ENCODE measurements at places on chromosomes 12 and 14.

DNA sequence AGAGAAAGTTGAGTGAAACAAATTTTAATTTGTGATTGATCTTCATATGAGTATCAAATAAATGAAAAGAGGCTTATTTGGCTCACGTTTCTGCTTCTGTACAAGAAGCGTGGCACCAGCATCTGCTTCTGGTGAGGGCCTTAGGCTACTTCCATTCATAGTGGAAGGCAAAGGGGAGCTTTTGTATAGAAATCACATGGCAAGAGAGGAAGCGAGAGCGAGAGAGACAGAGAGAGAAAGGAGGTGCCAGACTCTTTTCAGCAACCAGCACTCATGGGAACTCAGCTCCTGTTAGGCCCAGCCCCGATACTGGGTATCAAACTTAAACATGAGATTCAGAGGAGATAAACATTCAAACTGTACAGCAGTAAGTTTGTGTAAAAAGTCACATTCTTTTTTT, 121.4 kb downstream of the SYNE2 start:
- DNase-seq: no peak

GRCh38 chr14:30240685-30241084, 313.0 kb upstream of the PRKD1 start:
- DNase-seq: no peak

DNA sequence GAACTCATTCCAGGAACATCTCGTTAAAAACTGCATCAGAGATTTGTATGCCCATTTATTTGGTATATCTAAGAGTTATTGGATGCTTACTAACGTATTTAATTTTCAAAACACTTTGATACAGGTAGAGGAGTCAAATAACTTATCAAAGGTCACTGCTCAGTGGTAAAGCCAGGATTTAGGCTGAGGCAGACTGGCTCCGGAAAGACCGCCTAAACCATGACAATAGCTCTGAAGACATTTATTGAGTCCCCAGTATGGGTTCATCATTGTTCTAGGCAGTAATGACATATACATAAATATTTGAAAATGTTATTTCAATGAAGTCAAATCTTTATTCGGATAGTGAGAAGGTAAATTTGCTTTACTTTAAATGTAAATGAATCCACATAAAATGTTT, 30.3 kb downstream of the WBP11 start:
- no peak for DNase-seq

DNA sequence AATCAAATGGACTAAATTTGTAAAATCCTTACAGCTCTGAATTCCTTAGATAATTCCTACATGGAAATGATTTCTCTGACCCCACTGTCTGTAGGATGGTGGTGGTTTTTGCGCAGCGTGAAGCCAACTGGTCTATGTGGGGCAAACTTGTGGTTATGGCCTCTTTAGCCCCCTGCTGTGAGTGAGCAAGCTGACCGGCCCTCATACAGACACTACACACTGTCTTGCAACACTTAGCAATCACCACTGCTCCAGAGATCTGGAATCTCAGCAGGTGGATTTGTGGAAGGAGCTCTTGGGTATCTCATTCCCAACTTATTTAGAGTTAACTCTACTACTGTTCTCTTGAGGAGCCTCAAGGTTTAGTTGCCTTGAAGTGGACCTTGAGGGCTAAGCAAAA, 70.2 kb downstream of the SCN8A start:
- no peak for DNase-seq

- no peak for DNase-seq
Observed at GRCh38 chr12:55681142-55682077, 26.3 kb downstream of the ITGA7 start.

- DNase-seq: no peak
Observed at GRCh38 chr12:40170593-40170992, 54.2 kb upstream of the LRRK2 start.

DNA sequence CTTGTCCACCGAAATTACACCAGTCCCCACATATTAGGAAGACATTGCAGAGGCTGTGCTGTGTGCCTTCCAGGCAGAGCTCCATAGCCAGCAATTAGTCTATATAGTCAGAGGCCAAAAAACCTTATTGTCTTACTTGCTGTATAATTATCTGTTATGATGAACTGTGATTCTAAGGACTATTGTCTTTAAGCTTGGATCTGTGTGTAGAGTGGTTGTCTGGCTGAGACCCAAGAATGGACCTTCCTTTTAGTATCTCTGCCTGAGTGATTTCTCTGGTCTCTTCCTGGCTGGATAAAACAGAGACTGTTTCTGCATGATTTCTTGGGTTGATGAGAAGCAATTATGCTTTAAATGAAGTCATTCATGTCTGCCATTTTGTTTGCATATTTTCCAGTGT, 465.3 kb downstream of the PRKD1 start:
- DNase-seq: no peak

DNA sequence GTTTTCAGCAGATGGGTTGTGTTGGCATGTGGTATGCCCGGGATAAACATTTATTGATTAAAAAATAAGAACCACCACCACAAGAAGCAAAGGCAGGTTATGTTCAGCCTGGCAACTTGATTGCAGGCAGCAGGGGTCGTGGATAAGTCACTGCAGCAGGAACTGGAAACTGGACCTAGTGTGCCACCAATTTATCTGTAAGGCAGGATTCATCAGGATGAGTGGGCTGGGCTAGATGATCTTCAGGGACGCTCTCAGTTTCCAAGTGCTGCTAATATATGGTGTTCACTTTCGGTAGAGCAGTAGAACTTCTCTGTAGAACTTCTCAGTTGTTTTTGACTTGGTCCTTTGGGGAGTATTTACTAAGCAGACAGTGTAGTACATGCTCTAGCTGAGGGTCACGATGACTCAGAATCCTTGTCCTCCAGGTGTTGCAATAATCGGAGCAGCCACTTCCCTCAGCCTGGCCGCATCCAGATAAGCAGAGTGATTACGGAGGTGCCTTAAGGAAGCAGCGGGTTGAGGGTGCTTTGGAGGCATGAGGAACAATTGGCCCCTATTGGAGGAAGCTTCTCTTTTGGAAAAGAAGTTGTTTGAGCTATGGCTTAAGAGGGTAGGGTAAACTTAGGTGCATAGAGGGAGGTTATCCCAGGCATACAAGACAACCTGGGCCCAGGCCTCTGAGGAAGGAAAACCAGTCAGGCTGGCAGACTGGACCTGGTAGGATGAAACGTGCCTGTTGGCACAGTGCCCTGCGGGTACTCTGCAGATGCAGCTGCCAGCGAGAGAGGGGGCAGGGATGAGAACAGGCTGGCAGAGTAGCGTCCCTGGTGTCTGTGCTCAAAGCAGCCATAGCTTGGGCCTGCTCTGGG, 104.0 kb downstream of the GPR135 start:
- no peak for DNase-seq

GRCh38 chr12:25785134-25785533, 173.3 kb upstream of the RASSF8 start:
- no peak for DNase-seq

- no peak for DNase-seq
Observed at GRCh38 chr14:101069228-101069549, 165.7 kb upstream of the RTL1 start.

DNA sequence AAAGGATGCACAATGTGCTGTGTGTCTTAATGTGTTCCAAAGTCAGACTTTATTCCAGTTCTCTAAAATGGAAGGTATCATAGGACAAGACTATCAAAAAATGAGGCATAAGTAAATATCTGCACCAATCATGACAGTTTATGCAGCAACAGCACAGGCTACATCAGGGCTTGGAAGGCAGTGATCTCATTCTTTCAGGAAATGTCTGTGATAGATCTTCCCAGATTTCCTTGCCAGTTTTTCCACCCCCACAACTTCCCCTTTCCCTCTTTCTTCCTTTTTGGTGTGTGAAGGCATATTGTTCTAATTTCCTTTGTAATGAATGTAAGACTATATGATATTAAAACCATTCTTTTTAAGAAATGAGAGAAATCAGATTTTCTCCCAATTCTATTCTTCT, 326.7 kb downstream of the ATP23 start:
- no peak for DNase-seq

DNA sequence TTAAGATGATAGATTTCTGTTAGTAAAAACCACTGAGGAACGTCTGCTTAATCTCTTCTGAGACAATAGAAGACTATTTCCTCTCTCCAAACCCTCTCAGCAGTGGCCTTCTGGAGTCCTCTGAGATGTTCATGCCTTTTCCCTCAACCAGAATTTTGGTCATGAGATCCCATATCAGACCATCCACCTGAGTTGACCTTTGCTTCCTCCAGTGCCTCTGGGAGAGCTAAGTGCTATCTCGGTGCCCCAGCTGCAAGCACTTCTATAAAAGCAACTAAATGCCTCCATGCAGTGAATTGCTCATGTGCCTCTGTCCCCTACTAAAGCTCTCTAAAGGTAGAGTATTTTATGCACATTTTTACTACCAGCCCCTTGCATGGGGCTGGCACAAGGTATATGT, 172.8 kb upstream of the BCL2L14 start:
- no peak for DNase-seq

DNA sequence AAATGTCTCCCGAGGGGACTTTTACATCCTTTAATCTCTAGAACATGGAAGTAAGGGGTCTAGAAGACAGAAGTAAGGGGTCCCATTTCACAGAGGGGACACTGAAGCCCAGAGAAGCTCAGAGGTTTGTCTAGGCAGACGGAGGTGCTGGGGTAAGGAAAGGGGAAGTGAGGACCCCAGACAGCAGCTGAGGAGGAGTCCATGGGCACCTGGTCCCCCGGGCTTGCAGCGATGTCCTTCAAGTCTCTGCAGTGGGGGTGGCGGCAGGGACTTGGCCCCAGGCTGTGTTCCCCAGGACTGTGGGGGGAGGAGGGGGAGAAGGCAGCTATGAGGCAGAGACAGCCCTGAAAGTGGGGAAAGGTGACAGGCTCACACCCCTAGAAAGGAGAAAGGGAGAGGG, 30.7 kb downstream of the DTX1 start:
- no peak for DNase-seq

DNA sequence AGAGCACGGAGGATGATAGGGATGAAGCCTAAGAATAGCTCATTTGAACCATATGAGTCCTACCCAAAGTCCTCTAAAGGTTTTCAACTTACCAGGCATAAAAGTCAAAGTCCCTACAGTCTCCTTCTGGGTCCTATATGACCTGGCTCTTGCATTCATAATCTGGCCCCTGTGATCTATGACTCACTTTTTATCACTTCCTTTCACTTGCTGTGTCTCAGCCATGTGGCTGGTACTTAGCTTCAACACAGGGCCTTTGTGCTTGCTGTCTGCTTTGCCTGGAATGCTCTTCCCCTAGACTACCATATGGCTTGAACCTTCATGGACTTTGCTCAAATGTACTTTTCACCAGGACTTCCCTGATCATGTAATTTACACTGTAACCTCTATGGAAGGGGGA, 137.6 kb upstream of the TMTC1 start:
- DNase-seq: no peak

DNA sequence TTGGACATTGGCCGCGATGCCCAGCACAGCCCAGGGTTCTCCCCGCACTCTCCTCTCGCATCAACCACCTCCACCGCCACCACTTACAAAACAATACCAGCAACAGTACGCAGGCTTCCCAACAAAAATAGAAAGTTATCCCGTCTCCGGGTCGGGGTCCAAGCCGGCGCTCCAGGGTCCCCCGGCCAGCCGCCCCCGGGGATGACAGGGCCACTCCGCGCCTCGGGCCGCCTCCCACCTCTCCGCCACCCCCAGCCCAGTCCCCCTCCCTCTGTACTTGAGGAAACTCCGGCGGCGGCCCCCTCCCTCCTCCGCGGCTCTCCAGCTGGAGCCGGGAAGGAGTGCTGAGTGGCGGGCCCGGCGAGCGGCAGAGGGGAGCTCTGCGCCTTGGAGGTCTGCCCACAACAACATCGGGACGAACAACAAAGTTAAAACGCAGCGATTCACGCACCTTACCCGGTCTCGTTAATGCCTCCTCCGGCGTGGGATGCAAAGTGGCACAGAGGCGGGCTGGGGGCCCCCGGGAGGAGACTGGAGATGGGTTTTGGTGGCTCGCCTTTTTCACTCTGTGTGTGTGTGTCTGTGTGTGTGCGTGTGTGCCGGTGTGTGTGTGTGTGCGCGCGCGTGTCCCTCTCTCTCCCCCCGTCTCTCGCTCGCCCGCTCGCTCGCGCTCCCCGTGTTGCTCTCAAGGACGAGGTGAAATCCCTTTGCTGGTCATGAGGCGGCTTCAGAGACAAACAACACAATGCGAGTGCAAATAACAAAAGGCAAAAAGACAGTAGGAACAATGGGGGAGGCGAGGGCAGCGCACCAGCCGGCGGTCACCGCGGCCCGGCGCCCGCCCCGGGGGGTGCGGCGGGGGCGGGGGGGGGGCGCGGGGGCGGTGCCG, 386.8 kb downstream of the BCAT1 start:
- no peak for DNase-seq

GRCh38 chr12:108327621-108328344, 11.3 kb downstream of the CMKLR1 start:
- no peak for DNase-seq

GRCh38 chr14:97359341-97359740, 562.2 kb downstream of the VRK1 start:
- DNase-seq: no peak

- DNase-seq: no peak
Observed at GRCh38 chr12:14638066-14638465, 58.3 kb downstream of the GUCY2C start.

DNA sequence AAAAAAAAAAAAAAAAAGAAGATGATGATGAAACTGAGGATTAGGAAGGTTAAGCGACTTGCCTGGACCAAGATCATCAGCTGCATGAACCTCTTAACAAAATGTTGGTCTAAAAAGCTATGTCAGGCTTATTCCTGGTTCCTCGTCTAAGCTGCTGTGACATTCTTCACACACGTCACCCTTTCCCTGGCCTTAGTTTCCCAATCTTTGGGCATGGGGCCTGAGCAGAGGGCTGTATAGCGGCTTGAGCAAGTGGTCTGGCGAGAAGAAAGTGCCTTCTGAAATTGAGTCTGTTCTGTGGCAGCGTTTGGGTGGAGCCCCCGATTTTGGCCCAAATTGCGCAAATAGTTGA, 58.7 kb upstream of the CCND2 start:
- DNase-seq: no peak

GRCh38 chr12:104448451-104448850, 8.3 kb upstream of the CHST11 start:
- DNase-seq: no peak

GRCh38 chr12:68790081-68790951, 17.7 kb upstream of the MDM2 start:
- no peak for DNase-seq

DNA sequence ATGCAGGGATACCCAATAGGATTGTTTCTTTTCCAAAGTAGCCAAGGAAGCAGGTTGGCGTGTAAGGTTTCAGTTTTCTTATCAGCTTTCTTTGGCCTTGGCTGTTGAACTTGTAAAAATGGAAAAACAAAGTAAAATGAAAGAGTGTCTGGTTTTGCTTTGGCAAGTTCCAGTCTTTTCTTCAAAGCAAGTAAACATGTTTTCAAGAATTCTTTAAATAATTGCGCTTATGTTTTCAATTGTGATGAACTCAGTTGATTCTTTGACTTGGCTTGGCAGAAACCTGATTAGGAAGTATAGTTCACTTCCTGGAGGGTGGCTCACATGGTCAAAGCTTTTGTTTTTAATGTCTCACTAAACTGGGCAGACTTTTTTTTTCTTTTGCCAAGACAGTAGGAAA, 112.2 kb upstream of the USP44 start:
- no peak for DNase-seq

Data from stimulated activated CD4-positive, alpha-beta T cell treated with anti-CD3 and anti-CD28 coated beads, Interleukin-15, amount 100 ng/mL, for 48 hours (primary cell).